Stimulated activated CD4-positive, alpha-beta T cell treated with anti-CD3 and anti-CD28 coated beads, Interleukin-1b, Interleukin-23, amount 100 ng/mL, for 1 hour (primary cell): ENCODE measurements at places on chromosomes 2 and 18.

DNA sequence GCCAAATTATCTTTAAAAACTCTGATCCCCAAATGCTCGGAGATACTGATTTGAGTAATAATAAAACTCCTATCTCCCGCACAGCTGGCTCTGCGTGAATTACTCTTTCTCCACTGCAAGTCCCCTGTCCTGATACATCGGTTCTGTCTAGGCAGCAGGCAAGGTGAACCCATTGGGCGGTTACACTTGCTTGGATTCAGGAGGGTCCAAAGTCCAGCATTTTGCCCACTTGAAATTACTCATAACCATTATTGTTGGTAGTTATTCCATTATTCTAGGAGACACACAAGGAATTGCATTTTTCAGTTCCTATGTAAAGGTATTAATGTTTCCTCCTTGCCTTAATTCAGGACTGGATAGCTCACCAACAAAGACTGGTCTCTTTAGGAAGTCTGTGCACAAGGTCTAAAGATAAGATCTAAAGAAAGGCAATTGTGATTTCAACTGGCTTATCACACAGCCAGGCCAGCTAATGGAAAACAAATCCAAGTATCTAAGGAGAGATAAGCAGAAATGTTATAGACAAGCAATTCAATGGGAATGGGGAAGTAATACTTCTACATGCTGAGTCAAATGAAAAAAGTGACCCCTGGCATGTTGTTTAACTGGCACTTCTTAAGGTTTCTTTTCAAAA, 23.2 kb upstream of the NPC1 start:
- DNase-seq, result no peak

GRCh38 chr2:33673937-33674336, 74.8 kb upstream of the FAM98A start:
- no peak for DNase-seq

DNA sequence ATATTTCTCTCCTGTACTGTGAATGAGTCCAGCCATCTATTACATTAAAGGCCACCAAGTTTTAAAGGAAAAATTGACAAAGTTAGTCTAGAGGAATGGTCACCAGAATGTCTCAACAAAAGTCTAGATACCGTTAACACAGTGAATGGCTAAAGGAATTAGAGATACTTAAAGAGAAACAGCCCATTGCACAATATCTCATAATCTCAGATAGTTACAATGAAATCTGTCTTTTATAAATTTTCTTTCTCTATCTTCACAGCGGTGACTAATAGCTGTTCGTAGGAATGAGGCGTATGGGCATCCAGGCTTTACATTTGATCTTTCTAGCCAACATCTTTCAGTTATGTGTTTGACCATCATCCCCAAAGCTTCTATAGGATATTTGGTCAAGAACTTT, 30.6 kb downstream of the R3HDM1 start:
- no peak for DNase-seq

- DNase-seq, result no peak
Observed at GRCh38 chr2:219362524-219363164, 25.1 kb downstream of the DNPEP start.

- no peak for DNase-seq
Observed at GRCh38 chr2:183284606-183285005, 160.4 kb downstream of the NUP35 start.

- DNase-seq, result no peak
Observed at GRCh38 chr2:152189622-152190495, 14.3 kb upstream of the STAM2 start.

- no peak for DNase-seq
Observed at GRCh38 chr2:190896477-190896876, 15.9 kb downstream of the GLS start.
